ENCODE measurements at places on chromosomes 1 and 21. TPM values are rescaled to one million over a fixed set of nuclear protein-coding genes. Genes with fewer than 3 reads are reported as not detected.

Gene YIPF1
- total RNA-seq, result 21.4 TPM

Gene SCYL3
- total RNA-seq, result 11.6 TPM

Gene NPHS2
- total RNA-seq, result not detected

Gene TMPRSS15
- total RNA-seq, result not detected

Gene CPLANE2
- total RNA-seq, result 8.0 TPM

Gene OR2G2
- total RNA-seq, result not detected

Gene FHL3
- total RNA-seq, result 7.7 TPM

Gene S100A14
- not detected for total RNA-seq

Gene ATP5PF
- 41.3 TPM for total RNA-seq

Gene HOOK1
- total RNA-seq, result not detected

Gene RGS18
- not detected for total RNA-seq

Gene CD48
- not detected for total RNA-seq

Gene AMY1B
- total RNA-seq, result not detected

Gene RPF1
- 24.9 TPM for total RNA-seq

Gene C1orf174
- 24.3 TPM for total RNA-seq

Gene DNAJC6
- total RNA-seq, result 2.0 TPM

Gene TMOD4
- not detected for total RNA-seq

Gene GJA8
- total RNA-seq, result not detected

Gene CAPN8
- not detected for total RNA-seq

Gene BSND
- total RNA-seq, result not detected

Gene SIK1
- 9.0 TPM for total RNA-seq

Gene ZFP69B
- total RNA-seq, result 8.2 TPM

Gene KCNJ9
- not detected for total RNA-seq

Data from smooth muscle cell of the umbilical artery (primary cell).